NCI-H460 (cell line): ENCODE measurements at places on chromosomes 3 and 15.

DNA sequence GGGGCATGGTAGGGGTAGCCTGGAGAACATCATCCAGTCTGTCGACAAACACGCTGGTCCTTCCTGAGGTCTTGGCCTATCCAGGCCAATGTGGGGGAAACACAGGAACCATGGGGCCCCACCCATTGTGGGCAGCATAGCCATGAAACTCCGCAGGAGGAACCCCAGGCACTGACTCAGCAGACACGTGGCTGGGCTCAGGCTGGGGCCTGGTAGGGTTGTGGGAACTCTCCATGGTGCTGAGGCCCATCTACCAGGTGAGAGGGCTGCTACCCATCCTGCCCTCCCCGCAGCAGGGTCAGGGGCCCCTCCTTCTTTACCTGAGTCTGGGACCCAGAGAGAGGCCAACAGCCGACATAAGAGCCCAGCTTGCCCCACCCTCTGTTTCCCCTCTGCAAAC, 22.6 kb upstream of the CACNA2D2 start:
- peak; percentile 31 for DNase-seq

- no peak for DNase-seq
Observed at GRCh38 chr15:41554343-41554742, 4.7 kb upstream of the TYRO3 start.

DNA sequence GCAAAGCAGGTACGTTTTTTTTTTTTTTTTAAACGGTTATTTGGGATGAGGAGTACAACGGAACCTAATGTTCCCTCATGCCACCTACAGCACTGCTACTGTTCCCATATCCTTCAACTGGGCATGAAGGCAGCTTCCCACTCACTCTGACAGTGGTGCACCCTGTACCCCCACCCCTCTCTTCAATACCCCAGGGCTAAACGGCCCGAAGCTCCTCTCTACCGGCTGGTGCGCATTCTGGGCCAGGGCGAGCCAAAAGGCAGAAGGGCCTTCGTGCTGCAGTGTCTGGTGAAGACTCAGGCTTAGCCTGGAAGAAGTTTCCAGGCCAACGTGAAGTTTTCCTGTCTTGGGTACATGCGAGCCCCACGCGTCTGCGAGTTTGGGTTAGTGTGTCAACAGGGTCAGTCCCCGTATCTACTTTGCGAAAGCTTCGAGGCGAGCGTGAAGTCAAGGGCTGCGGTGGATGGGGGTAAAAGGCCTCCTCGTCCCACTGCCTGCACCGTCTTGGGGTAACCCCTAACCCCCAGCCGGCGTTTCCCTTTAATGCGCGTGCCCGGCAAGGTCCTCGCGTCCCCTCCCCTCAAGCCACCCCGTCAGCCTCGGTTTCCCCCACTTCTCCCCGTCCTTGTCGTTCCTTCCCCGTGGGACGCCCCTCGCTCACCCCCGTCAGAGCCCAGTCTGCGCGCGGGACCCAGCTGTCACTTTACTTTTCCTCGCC, 765 bp upstream of the UBE2E2 start:
- no peak for DNase-seq

DNA sequence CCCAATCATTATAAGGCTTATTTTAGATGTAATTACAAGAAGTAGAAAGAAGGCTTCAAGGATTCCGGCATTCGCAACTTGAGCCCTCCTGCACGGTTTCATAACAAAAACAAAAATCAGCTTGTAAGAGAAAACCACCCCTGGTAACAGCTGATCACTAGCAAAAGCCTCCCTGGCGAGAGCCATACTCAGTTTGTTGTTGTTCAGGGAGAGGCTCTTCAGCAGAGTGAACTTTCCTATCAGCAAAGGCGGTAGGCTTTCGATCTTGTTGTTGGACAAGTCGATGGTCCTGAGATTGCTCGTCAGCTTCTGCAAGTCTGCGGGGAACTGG, 710 bp downstream of the LRRC57 start:
- DNase-seq: no peak

DNA sequence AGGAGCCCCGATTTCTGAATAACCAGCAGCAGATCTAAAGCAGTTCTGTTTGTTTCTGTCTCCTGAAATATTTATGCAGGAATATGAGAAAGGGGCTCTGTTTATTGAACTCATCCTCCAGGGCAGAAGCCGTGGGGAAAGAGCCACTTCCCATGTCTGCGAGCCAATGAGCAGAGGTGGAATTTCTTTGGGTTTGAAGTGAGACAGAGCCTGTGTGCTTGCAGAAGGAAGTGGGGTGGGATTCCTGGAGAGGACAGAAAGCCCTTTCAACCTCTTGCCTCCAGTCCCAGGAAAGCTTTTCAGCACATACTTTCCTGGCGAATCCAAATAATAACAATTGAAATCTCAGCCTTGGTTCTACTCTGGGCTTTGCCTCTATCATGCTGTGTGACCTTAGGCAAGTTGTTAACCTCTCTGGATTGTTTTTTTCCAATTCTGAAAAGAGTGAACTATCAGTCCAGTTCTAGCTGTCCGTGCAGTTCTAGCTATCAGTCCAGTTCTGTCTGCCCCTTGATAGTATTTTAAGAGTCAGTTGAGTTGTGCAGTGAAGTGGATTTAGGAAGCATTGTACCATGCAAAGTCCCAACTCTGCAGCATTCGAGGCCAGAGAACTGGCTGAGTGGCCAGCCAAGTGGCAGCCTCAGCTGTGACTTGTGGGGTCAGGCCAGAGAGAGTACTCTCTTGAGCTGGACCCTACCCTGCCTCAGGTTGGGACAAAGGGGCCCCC, 15.9 kb downstream of the CORO2B start:
- no peak for DNase-seq

DNA sequence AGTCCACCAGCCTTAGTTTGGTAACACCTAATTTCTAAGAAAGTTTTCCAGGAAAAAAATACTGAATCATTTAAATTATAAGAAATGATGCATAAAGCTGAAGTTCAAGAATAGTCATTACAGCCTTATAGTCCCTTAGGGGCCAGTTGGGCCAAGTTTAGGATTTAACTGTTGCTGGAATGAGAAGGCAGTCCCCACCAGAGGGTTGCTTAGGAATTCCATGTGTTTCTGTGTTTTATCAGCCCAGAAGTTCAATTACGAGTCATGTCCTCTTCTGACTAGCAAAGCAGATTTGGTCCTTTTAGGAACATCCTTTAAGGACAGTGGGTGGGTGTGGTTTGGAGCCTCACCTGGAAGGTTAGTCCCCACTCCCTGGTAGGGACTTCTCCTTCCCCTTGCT, 57.0 kb upstream of the NR2E3 start:
- DNase-seq: no peak
